ENCODE measurements at places on chromosomes 5 and 9. TPM values are rescaled to one million over a fixed set of nuclear protein-coding genes. Genes with fewer than 3 reads are reported as not detected.

Gene SPAAR
- total RNA-seq = 3.2 TPM

Gene GKAP1
- 3.8 TPM for total RNA-seq

Gene PCDHA2
- not detected for total RNA-seq

Gene SVEP1
- 32.0 TPM for total RNA-seq

Gene HSPB3
- 0.95 TPM for total RNA-seq

Gene CCL19
- total RNA-seq = 8.0 TPM

Gene FBP1
- 6.6 TPM for total RNA-seq

- no peaks in the 10 kb centered on the region for H3K36me3 ChIP-seq
- DNase-seq = no peak
Observed at GRCh38 chr5:178423431-178423830, 166.8 kb downstream of the COL23A1 start.

DNA sequence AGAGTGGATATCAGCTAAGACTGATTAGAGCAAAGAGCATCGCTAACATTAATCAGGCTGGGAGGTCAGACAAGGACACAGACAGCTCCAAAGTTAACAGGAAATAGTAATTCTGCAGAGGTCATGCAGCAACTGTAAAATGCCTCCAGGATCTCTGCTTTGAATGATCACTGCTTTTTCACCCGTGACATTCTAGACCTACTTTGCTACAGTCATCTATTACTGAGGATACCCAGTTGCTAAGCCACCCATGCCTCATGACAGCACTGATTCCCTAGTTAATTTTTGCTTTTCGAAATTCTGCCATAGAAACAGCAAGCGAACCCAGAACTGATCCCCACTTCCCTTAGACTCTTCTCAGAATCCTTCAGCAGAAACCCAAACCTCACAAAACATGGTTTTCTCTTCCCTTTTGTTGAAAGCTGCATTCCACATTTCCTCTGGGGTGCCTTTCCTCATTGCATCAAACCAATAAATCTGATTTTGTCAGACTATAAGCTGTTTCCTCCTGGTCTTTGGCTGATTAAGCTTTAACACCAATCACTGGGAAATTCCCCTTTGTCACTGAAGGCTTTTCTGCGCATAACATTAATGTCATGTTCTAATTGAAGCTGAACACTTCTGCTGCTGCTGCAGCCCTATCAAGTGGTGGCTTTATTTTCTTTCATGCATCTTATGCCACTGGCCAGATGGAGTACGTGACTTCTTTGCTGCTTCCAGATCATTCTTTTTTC lies 201.1 kb upstream of the CHD1 start:
- H3K27ac ChIP-seq = no peak overlapping the region
- no peaks in the 10 kb centered on the region for H3K4me1 ChIP-seq
- no peak overlapping the region for H3K4me3 ChIP-seq
- no peak for DNase-seq
- H3K27me3 ChIP-seq = no peaks in the 10 kb centered on the region

- no peak overlapping the region for H3K4me3 ChIP-seq
- no peaks in the 10 kb centered on the region for H3K36me3 ChIP-seq
- no peak overlapping the region for H3K27ac ChIP-seq
- H3K4me1 ChIP-seq = peaks cover 18% of the 10 kb centered on the region
- no peaks in the 10 kb centered on the region for H3K27me3 ChIP-seq
Observed at GRCh38 chr5:142360607-142361120, 35.8 kb upstream of the SPRY4 start.

DNA sequence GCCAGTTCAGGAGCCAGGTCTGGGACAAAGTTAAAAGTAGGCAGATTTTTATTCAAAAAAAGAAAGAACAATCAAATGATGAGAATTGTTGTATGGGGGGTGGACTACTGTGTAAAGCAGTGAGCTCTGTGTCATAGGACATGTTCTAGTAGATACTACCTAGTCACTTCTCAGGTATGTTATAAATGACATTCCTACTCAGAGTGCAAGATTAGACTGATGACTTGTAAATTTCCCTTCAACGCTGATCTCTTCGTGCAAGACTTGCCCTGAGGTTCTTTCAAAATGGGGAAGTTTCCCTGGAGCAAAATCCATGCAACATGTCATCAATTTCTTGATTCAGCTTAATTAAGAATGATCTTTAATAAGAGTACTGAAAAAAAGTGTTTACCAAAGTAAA lies 175.1 kb downstream of the RORB start:
- DNase-seq = no peak
- H3K27ac ChIP-seq = no peak overlapping the region
- no peaks in the 10 kb centered on the region for H3K27me3 ChIP-seq
- no peaks in the 10 kb centered on the region for H3K36me3 ChIP-seq

DNA sequence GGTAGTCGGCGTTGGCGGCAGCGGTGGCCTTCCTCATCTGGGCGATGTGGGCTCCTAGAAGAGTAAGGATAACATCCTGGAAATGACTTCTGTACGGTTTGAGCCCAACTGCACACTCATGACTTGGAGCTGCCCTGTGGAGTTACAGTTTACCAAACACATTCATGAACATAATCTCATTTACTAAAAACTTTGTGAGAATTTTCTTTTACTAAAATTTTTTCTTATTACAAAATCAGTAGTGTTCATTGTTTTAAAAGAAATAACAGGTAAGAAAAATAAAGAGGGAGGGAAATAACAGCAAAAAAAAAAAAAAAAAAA lies 5.3 kb downstream of the FOXE1 start:
- H3K27ac ChIP-seq = no peak overlapping the region
- H3K27me3 ChIP-seq = peaks cover 16% of the 10 kb centered on the region
- no peaks in the 10 kb centered on the region for H3K36me3 ChIP-seq
- DNase-seq = no peak
- no peak overlapping the region for H3K4me3 ChIP-seq

- no peaks in the 10 kb centered on the region for H3K4me1 ChIP-seq
- no peak for DNase-seq
- H3K27me3 ChIP-seq = no peaks in the 10 kb centered on the region
- no peak overlapping the region for H3K27ac ChIP-seq
- no peak overlapping the region for H3K4me3 ChIP-seq
Observed at GRCh38 chr9:85108229-85108628, 438.7 kb downstream of the NTRK2 start.
